GM23248 (cell line): ENCODE measurements at places on chromosomes 3 and 15. TPM values are rescaled to one million over a fixed set of nuclear protein-coding genes. Genes with fewer than 3 reads are reported as not detected.

- H3K27ac ChIP-seq: no peak overlapping the region
- no peaks in the 10 kb centered on the region for H3K27me3 ChIP-seq
- DNase-seq: peak; percentile 30
- H3K4me3 ChIP-seq: no peak overlapping the region
Measured at GRCh38 chr3:197117114-197117513, 87.5 kb upstream of the MELTF start.

DNA sequence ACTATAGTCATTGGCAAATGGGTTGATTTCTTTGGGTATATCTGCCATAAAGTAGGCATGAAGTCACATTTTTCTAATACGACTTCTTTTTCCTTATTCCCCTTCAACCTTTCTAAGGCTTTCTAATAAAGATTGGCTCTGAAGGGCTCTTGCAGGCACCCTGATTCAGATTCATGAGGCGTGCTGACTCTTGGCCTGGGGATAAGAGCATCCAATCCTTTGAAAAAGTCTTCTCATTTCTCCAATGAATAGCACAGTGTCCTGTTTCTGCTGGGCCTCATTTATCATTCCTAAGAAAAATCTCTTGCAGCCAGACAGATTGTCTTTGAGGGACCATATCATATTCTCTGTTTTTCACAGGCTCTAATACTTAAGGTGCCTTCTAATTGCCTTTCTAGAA is 32.3 kb upstream of the BNIP2 start:
- no peaks in the 10 kb centered on the region for H3K36me3 ChIP-seq
- H3K4me3 ChIP-seq: no peak overlapping the region
- no peak for DNase-seq
- peaks cover 13% of the 10 kb centered on the region; the same call in 1 of the 2 replicates for H3K27me3 ChIP-seq
- H3K27ac ChIP-seq: no peak overlapping the region

- no peak overlapping the region for H3K4me3 ChIP-seq
- no peaks in the 10 kb centered on the region for H3K4me1 ChIP-seq
- H3K27me3 ChIP-seq: peaks cover 35% of the 10 kb centered on the region
- DNase-seq: no peak
- no peak overlapping the region for H3K27ac ChIP-seq
Measured at GRCh38 chr15:83102346-83102745, 5.1 kb upstream of the TM6SF1 start.

DNA sequence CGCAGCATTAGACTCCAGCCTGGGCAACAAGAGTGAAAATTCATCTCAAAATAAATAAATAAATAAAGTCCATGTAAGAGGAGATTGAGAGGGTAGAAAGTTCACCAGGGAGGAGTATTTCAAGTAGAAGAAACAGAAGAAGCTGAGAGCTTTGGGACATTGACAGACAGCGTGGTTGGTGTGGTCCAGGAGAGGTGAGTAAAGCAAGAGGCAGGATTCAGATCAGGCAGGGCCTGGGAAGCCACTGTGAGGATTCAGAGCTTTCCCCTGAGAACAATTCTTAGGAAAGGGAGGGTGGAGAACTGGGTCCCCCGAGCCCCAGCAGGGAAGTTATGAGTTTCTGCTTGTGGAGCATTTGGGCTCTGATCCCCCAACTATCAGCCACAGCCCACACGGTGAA is 54.2 kb upstream of the AMOTL2 start:
- peaks cover 35% of the 10 kb centered on the region for H3K4me1 ChIP-seq
- H3K27ac ChIP-seq: peak overlapping the region; percentile 100
- H3K4me3 ChIP-seq: no peak overlapping the region
- DNase-seq: peak; percentile 58
- H3K27me3 ChIP-seq: no peaks in the 10 kb centered on the region

- H3K27ac ChIP-seq: no peak overlapping the region
- no peak overlapping the region for H3K4me3 ChIP-seq
- no peak for DNase-seq
- H3K27me3 ChIP-seq: no peaks in the 10 kb centered on the region
- peaks cover 6% of the 10 kb centered on the region; the same call in 1 of the 2 replicates for H3K36me3 ChIP-seq
Measured at GRCh38 chr3:49727924-49728361, 4.2 kb upstream of the GMPPB start.

- H3K4me1 ChIP-seq: peaks cover 31% of the 10 kb centered on the region
- peak; percentile 8 for DNase-seq
- H3K4me3 ChIP-seq: no peak overlapping the region
- H3K36me3 ChIP-seq: no peaks in the 10 kb centered on the region
Measured at GRCh38 chr3:175741951-175742350, 882.8 kb downstream of the NAALADL2 start.

DNA sequence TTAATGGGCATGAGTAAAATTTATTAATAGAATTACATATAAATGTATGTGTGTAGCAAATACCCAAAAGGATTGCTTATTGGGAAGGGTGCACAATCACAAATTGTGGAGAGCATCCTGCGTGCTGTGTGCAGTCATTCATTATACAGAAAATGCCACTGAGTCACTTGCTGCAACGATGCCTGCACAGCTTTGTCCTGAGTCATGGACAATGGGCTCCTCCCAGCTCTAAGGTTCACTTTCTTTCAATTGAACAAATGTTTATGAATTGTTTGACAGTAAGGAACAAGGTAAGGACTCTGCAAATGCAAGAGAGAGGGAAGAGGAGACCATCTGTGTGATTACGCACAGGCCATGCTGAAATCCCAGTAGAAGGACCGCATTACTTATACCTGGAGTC is 18.7 kb downstream of the CFAP161 start:
- H3K27ac ChIP-seq: no peak overlapping the region
- H3K36me3 ChIP-seq: no peaks in the 10 kb centered on the region
- H3K4me1 ChIP-seq: peaks cover 20% of the 10 kb centered on the region
- H3K27me3 ChIP-seq: no peaks in the 10 kb centered on the region
- no peak overlapping the region for H3K4me3 ChIP-seq

GRCh38 chr3:49017229-49017970 is 980 bp downstream of the DALRD3 start:
- H3K27ac ChIP-seq: peak overlapping the region; percentile 78
- H3K36me3 ChIP-seq: peaks cover 11% of the 10 kb centered on the region; the same call in 1 of the 2 replicates
- DNase-seq: peak; percentile 54
- peak overlapping the region; percentile 75 for H3K4me3 ChIP-seq
- H3K27me3 ChIP-seq: no peaks in the 10 kb centered on the region
- no peaks in the 10 kb centered on the region for H3K4me1 ChIP-seq

- H3K36me3 ChIP-seq: no peaks in the 10 kb centered on the region
- no peak for DNase-seq
- peaks cover 10% of the 10 kb centered on the region for H3K27me3 ChIP-seq
- H3K4me3 ChIP-seq: no peak within 1 kb of the TSS
- no peaks in the 10 kb centered on the region for H3K4me1 ChIP-seq
Measured at GRCh38 chr3:128466840-128467541, at the start of gene DNAJB8. DNAJB8 (minus strand) TSS chr3:128466890; CDS start chr3:128463245, 3,645 bp downstream.

DNA sequence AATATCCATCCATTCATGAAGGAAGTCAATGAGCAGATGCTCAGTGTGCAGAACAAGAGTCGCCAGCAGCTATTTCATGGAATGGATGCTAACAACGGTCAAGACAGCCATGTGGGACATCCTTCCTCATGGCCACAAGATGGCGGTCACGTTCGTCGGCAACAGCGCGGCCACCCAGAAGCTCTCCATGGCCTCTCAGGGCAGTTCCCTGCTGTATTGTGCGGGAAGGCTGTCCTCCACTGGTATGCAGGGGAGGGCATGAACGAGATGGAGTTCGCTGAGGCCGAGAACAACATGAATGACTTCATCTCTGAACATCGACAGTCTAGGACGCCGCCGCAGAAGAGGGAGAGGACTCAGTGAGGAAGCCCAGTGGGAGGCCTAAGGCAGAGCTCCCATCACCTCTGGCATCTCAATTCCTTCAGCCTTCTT is 208.3 kb downstream of the TJP1 start:
- H3K27ac ChIP-seq: no peak overlapping the region
- no peaks in the 10 kb centered on the region for H3K36me3 ChIP-seq
- peaks cover 23% of the 10 kb centered on the region for H3K4me1 ChIP-seq
- H3K4me3 ChIP-seq: no peak overlapping the region
- peaks cover 10% of the 10 kb centered on the region; the same call in 1 of the 2 replicates for H3K27me3 ChIP-seq

DNA sequence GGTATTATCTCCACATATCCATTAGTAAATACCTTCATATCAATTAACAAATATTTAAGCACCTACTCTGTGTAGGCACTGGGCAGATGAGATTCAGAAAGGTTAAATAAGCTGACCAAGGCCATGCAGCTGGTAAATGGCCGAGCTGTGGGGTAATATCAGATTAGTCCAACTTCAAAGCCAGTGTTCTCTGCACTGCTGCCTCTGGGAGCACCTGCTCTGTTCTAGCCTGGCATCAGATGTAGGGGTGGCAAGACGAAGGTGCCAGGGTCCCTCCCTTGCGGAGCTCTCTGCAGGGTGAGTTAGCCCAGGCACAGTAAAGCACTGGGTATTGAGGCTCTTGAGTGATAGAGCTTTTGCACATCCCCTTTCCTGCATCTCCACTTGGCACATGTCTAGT is 5.5 kb downstream of the TATDN2 start:
- peaks cover 15% of the 10 kb centered on the region; the same call in 1 of the 2 replicates for H3K36me3 ChIP-seq
- H3K4me1 ChIP-seq: peaks cover 12% of the 10 kb centered on the region
- H3K27ac ChIP-seq: no peak overlapping the region
- no peak for DNase-seq

DNA sequence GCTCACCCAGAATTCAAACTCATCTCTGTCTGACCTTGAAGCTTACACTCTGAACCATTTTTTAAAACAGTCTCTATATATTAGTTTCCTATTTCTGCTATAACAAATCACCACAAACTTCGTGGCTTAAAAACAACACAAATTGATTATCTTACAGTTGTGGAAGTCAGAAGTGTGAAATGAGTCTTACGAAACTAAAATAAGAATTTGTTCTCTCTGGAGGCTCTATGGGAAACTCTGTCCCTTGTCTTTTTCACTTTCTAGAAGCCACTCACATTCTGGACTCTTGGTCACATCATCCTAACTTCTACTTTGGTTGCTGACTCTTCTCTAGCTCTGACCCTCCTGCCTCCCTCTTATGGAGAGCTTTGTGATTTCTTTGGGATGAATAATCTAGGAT is 429.3 kb upstream of the THBS1 start:
- H3K4me3 ChIP-seq: no peak overlapping the region
- H3K27me3 ChIP-seq: no peaks in the 10 kb centered on the region
- no peak for DNase-seq
- peaks cover 26% of the 10 kb centered on the region for H3K4me1 ChIP-seq
- H3K36me3 ChIP-seq: no peaks in the 10 kb centered on the region

DNA sequence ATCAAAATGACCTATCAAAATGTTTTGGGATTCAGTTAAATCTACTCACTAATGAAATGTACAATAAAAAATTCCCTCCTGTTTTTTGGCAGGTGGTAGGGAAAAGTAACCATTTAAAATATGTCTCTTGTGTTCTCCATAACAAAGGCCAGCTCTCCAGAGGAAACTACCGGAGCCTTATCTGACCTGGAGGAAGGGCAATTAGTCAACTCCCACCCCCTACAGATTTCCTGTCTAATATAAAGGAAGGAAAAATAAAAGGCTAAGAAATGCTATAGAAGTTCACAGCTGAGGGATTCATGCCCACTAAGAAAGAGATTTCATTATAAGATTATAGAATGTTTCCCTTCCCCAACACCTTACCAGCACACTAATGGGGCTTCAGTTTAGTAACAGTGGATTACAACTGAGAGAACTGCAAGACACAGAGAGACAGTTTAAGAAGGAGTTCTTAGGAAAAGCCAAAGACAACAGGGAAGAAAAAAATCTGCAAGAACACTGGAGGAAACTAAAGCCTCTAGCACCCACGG is 376.5 kb upstream of the KCNMB2 start:
- no peak overlapping the region for H3K27ac ChIP-seq
- H3K4me3 ChIP-seq: no peak overlapping the region
- no peak for DNase-seq
- no peaks in the 10 kb centered on the region for H3K4me1 ChIP-seq

- DNase-seq: peak; percentile 46
- no peak overlapping the region for H3K27ac ChIP-seq
- H3K4me1 ChIP-seq: no peaks in the 10 kb centered on the region
- H3K36me3 ChIP-seq: no peaks in the 10 kb centered on the region
Measured at GRCh38 chr15:84833447-84834228, 16.5 kb downstream of the ALPK3 start.

The SAXO2 gene
- not detected in 2 replicates for total RNA-seq

The SCAANT1 gene
- not detected in 2 replicates for total RNA-seq

The DNASE1L3 gene
- total RNA-seq: not detected in 2 replicates

The CHRM5 gene
- total RNA-seq: 0.43 TPM in 1 of 2 replicates, not detected in the other
